Islet precursor cell (in vitro differentiated cells): ENCODE measurements at places on chromosomes 11 and 22.

DNA sequence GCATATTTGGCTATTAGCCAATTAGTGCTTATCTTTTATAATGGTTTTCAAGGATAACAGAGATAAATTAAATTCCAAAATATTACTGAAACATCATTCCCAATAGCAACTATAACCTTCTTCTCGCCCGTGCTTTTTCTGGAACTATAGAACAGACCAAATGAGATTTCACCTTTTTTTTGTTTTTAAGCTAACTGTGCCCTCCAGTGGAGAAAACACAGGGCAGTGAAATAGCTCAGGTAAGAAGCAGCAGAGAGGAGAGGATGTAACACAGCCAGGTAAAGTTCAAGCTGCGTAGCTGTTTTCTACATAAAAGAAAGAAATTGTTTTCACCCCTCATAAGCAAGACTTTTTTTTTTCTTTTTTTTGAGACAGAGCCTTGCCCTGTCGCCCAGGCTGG is 28.2 kb downstream of the HSD17B12 start:
- no peak for DNase-seq

GRCh38 chr11:23079382-23079813 is 219.1 kb upstream of the CCDC179 start:
- no peak for DNase-seq

GRCh38 chr11:70913715-70914231 is 338.6 kb downstream of the SHANK2 start:
- no peak for DNase-seq

- DNase-seq: no peak
Measured at GRCh38 chr11:106304274-106304673, 226.8 kb downstream of the AASDHPPT start.

GRCh38 chr11:114612686-114613085 is 17.1 kb upstream of the NXPE4 start:
- peak; percentile 9 for DNase-seq
